ENCODE measurements at places on chromosomes 3 and 15. TPM values are rescaled to one million over a fixed set of nuclear protein-coding genes. Genes with fewer than 3 reads are reported as not detected.

- no peak for DNase-seq
Measured at GRCh38 chr3:160108362-160108761, 116.9 kb upstream of the C3orf80 start.

The PATL2 gene
- not detected for total RNA-seq

- no peak for DNase-seq
Measured at GRCh38 chr15:69081310-69082004, 67.0 kb downstream of the NOX5 start.

The SHF gene
- total RNA-seq = 1.1 TPM

DNA sequence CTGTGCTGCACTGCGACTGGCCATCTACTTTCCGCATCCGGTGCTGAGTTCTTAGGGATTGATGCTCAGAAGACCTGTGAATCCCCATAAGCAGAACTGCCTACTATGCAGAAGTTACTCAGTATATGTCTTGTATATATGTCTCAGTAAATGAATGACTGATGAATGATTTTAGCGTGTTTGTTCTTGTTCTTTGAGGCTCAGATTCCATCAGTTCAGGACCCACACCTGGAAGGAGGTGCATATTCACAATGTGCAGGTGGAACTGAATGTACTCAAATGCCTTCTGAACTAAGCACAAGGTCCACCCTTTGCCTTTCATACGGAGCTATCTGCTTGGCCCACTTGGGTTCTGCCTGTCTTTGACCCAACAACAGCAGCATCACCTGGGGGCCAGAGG lies 19.8 kb downstream of the TNFAIP8L3 start:
- DNase-seq = no peak

DNA sequence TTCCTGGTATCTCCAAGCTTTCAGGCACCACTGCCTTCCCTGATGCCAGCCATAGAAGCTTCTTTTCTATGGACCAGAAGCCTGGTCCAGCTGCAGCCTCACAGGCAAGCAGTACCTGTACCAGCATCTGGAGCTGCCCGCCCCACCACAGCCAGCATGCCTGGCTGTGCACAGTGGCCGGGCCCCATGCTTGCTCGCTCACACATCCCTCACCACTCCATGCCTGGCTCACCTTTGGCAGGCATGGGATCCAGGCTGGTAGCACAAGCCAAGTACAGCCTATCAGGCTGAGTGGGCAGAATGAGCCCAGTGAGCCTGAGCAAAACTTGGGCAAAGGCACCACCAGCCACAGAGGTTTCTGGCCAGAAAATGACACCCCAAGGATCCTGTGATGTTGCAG lies 93.4 kb downstream of the TPRA1 start:
- DNase-seq = no peak

GRCh38 chr15:99674279-99674678 lies 59.0 kb downstream of the LYSMD4 start:
- DNase-seq = no peak

The EPHB3 gene
- 0.92 TPM for total RNA-seq
